Daoy (cell line): ENCODE measurements at places on chromosomes 13 and 19. TPM values are rescaled to one million over a fixed set of nuclear protein-coding genes. Genes with fewer than 3 reads are reported as not detected.

GNG8 gene
- total RNA-seq, result not detected in 2 replicates

PCDH9 gene
- under 0.01 and 0.06 TPM in 2 replicates for total RNA-seq

CABP5 gene
- total RNA-seq, result not detected in 2 replicates

NAPSA gene
- not detected in 2 replicates for total RNA-seq

UNC13A gene
- 0.86 and 1.2 TPM in 2 replicates for total RNA-seq

KIR3DL2 gene
- total RNA-seq, result not detected in 2 replicates

CEACAM19 gene
- 0.23 and 0.42 TPM in 2 replicates for total RNA-seq

ZNF470 gene
- 1.2 TPM in 2 replicates for total RNA-seq

TDRD12 gene
- 0.29 TPM in 1 of 2 replicates, not detected in the other for total RNA-seq

NXNL1 gene
- not detected in 2 replicates for total RNA-seq

LILRA5 gene
- total RNA-seq, result not detected in 2 replicates

MRPL4 gene
- total RNA-seq, result 107 and 125 TPM in 2 replicates

SIRT2 gene
- total RNA-seq, result 21.8 and 26.6 TPM in 2 replicates

AP1M2 gene
- total RNA-seq, result 2.7 and 12.2 TPM in 2 replicates

PEX11G gene
- total RNA-seq, result 0.60 and 1.0 TPM in 2 replicates

MAP2K7 gene
- 8.4 and 8.8 TPM in 2 replicates for total RNA-seq

TMIGD2 gene
- total RNA-seq, result not detected in 2 replicates

RLN3 gene
- total RNA-seq, result not detected in 2 replicates

ADM5 gene
- total RNA-seq, result 0.27 and 0.40 TPM in 2 replicates

MCEMP1 gene
- not detected in 2 replicates for total RNA-seq

SHISA7 gene
- total RNA-seq, result not detected in 2 replicates
